ENCODE measurements at places on chromosomes 12 and 14.

DNA sequence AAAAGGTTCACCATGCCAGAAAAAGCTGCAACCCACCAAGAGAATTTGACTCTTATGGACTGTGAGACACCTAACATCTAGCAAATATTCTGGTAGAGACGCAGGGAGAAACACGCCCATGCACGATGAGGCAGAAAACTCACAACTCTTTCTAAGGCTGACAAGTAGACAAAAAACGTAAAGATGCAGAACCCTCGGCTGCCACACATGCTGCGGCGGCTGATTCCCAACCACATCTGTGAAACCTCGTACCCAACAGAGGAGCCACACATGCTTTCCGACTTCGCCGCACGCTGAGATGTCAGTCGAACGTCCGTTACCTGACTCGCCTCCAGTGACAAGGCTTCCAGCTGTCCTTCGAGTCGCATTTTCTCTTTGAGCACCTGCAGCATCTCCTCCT lies 21.8 kb downstream of the GOLGA3 start:
- no peak for DNase-seq

DNA sequence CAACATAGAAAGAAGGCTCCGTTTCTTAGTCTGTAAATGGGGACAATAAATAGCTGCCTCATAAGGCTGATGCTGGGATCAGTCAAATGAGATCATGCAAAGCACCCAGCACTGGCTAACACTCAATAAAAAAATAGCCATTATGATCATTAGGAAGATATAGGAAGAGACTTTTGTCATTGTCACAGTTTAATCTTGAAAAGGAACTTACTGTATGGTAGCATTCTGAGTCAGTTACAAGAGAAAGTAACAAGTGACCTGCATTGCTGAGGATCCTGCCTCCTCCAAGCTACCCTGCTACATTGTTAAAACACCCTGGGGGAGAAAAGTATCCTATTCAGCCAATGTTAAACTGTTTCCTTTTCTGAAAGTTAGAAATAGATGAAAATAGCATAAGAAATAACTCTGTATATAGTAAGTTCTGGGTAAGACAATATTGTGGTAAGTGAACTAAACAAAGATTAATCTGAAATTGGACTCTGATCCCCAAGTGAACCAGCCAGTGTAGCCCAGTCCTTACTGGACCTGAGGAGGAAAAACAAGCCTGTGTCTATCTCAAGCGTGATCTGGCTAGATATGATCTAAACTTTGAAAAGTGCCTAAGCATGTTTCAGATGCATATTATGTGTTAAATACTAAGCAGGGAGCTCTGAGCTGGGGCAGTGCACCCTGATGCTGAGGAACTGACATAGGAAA lies 3.6 kb upstream of the NUDT4 start:
- peak; percentile 10 for DNase-seq

DNA sequence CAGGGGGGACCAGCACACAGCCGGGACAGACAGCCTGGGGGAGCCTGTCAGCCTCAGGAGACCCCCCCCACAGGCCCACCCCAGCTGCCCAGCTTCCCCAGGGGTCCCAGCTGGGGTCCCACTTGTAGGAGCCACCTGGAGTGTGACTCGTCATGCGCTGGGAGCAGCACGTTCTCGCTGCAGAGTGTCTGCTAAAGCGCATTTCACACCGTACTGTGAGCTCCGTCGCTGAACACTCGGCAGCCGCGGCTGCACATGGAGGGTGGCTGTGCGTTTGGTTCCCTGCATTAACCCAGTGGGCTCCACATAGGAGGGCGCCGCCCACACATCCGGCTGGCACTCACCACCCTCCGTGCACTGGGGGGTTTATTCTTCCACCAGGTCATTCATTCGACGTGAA lies 56.7 kb downstream of the FBRSL1 start:
- no peak for DNase-seq

DNA sequence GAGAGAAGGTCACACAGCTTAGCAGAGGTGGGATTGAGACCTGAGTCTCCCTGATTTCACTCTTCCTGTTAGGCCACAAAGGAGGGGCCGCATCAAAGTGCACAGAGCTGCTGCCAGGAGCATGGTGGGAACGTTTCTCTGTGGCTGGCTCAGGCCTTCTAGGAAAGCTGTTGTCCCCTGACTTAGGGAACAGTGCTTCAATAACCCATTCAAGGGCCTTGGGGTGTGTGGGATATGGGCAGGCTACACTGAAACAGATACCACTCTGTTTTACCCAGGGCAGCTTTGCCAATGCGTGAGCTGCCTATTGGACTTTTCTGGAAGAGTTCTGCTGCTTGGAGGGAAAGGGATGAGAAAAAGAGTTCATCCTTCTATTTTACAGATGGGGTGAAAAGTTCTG lies 110.0 kb downstream of the ADCK1 start:
- DNase-seq, result no peak

DNA sequence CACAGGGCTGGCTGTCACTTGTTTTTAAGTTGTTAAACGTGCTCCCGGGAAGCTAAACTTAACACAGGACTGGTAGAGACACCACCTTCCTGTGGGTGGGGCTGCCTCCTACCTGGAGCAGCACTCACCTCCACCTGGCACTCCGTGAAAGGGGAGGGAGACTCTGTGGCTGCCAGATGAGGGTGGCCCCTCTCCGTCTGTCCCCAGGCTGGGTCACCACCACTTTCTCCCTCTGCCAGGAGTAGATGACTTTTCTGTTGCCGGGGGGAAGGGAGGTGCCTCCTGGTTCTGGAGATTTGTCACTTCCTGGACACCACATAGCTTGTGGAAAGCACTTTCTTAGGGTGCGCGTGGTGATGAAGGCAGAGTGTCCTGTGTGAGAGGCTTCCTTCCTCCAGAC lies 81.3 kb downstream of the WDR20 start:
- no peak for DNase-seq

DNA sequence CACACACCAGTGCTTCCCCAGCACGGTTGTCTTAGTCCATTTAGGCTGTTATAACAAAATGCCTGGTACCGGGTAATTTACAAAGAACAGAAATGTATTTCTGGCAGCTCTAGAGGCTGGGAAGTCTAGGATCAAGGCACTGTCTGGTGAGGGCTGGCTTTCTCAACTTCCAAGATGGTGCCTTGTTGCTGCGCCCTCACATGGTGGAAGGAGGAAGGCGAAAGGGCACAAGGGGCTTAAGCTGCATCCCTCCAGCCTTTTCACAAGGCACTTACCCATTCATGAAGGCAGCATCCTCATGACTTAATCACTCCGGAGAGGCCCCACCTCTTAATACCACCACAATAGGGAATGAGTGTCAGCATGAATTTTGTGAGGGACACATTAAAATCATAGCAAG lies 155.5 kb downstream of the SLC15A5 start:
- no peak for DNase-seq

DNA sequence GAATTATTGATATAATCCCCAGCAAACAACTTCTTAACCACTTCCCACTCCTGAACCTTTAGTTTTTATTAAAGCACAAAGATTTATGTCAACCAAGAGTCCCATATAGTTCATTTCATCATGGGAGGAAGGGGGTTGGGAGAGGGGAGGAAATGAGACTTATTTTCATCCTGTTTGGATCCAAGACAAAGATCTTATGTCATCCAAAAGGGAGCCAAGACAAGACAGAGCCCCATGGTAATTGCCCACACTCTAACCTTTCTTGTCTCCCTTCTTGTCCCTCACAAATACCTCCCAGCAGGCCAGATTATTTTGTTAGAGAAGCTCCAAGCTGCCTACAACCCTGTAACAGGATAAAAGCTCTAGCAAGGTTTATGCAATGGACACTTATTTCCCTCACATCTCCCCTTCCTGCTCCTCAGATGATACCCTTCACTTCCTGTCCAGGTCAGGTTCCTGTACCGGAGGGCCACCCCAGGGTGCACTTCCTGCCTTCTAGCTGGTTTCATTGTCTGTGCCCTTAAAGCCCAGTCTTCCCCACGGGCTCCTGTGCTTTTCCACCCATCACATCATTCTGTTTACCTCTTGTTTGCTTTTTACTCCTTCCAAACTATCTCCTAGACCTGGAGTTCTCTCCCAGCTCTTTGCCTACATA lies 123.7 kb upstream of the MDM1 start:
- DNase-seq, result no peak

- no peak for DNase-seq
These were observed at the start of gene EML1 for GRCh38 chr14:99793213-99794150. Gene EML1, plus strand, starts transcription at chr14:99793413. Its CDS starts 64 bp downstream, at chr14:99793477.

GRCh38 chr14:23528555-23528954 lies 23.0 kb downstream of the ZFHX2 start:
- DNase-seq, result no peak

GRCh38 chr12:61896436-61896835 lies 363.8 kb upstream of the USP15 start:
- DNase-seq, result no peak

DNA sequence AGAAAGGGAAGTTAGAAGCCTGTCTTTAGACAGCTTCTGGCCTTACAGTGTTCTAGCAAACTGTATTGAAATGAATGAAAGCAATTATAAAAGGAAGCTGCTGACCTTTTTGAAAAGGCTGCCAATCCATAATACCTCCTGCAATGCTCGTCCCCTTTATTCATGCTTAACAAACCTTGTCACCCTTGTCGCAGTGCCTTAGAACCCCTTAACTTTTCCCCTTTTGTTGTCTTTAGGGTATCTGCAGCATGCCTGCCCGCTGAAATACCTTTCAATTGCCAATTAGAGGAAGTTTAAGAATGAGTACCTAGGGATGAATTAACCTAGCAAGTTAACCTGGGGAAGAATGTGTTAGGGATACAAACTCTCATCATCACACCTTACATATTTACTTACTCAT lies 731.2 kb downstream of the RERGL start:
- no peak for DNase-seq

DNA sequence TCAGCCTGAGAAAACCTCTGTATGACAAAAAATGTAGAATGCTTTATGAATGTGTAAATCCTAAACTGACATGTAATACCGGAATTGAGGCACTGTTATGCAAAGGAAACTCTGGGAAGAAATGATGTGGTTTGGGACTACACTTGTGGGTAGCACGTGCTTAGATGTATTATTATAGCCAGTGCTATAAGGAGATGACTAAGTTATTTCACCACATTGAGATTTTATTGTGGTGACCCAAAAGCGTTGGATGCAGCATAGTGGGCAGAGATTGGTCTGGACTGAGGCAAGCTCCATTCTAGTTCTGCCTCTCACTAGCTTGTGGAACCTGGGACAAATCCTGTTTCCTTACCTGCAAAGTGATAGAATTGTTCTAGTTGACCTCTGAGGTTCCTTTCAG lies 172.2 kb downstream of the SNAPC1 start:
- no peak for DNase-seq

All from CD14-positive monocyte (primary cell).